ENCODE measurements at places on chromosomes 7 and 10.

- no peak for DNase-seq
Measured at GRCh38 chr7:32259931-32260596, 189.9 kb upstream of the PDE1C start.

DNA sequence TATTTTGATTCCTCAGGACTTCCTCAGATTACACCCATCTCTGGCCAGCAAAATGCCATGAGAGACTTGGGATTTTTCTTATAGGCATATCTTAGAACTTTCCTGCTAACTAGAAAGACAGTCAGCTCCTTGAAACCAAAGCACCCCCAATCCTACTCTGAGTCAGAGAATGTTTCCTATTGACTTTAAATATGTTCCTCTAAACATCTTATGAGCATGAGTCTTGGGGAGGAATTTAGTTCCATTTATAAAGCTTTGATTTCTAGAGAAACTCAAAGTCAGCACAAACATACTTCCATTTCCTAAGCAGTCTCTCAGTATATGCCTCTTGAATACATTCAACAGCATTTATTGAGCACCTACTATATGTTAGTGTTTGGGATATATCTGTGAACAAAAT is 128.5 kb downstream of the INHBA start:
- DNase-seq = no peak

GRCh38 chr7:42219447-42219846 is 17.6 kb downstream of the GLI3 start:
- DNase-seq = no peak

GRCh38 chr7:135538376-135538775 is 19.3 kb upstream of the NUP205 start:
- no peak for DNase-seq

DNA sequence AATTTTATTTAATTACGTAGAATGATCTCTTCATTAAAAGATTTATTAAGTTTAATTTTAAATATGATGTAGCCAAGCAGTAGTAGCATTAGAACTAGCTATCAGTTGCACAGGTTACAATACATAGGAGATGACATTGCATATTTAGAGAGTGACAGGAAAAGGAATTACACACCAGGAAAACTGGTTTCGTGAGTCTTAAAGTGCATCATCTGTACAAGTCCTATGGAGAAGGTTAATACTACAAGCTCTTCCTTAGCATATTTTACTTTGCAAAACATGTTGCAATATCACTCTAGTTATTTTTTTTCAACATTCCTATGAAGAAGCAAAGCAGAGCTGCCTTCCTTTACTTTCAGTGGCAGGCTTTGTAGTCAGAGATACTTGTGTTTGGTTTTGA is 20.2 kb upstream of the SEM1 start:
- no peak for DNase-seq

GRCh38 chr10:103917302-103918052 is 507 bp downstream of the STN1 start:
- DNase-seq = peak; percentile 12

GRCh38 chr7:73904219-73905137 is 43.5 kb downstream of the TMEM270 start:
- no peak for DNase-seq

DNA sequence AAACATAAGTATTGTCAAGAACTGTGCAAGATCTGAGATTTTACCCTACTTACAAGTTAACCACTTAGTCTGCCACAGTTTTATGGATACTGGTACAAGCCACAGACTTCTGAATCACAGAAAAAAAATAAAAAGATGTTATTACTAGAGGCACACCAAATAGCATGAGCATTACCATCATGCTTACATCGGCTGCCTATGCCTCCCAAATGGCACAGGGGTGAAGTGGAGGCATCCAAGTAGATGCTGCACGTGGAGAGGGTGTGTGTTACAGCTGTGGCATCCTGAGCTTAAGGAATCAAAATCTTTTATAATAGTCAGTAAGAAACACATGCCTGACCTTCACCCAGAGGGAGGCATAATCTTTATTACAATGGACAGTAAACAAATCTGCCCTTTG is 207.8 kb downstream of the TFEC start:
- DNase-seq = no peak

- peak; percentile 20 for DNase-seq
Measured at GRCh38 chr10:90424730-90425129, 433.1 kb downstream of the HTR7 start.

DNA sequence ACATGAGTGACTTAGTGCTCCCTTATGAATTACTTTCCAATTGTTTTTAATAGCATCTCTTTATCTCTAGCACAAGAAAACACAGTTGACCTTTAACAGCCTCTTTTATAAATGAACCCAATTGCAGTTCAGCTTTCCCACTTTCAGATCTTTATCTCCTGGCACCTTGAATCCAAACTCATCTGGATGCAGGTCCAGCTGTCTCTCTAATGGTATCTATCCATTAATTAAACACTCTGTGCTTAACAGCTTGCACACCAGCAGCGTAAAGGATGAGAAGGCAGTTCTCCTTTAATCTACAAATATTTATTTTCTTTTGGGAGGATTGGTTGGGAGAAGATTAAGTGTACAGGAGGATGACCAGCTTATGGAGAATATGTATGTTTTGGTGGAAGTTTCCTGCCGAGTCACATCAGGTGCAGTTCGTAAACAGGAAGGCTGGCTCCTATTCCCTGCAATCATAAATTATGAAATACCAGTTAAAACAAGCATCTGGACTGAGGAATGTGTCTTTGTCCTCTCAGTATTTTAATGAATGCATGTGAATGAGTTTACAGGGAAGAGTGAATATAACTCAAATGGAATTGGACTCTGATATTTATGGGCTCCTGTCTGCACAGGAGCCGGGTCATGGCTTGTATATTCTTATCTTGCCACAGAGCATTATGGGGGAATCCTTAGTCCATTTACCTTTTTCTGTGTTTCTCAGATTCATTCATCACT is 232.7 kb downstream of the PHF14 start:
- DNase-seq = no peak

DNA sequence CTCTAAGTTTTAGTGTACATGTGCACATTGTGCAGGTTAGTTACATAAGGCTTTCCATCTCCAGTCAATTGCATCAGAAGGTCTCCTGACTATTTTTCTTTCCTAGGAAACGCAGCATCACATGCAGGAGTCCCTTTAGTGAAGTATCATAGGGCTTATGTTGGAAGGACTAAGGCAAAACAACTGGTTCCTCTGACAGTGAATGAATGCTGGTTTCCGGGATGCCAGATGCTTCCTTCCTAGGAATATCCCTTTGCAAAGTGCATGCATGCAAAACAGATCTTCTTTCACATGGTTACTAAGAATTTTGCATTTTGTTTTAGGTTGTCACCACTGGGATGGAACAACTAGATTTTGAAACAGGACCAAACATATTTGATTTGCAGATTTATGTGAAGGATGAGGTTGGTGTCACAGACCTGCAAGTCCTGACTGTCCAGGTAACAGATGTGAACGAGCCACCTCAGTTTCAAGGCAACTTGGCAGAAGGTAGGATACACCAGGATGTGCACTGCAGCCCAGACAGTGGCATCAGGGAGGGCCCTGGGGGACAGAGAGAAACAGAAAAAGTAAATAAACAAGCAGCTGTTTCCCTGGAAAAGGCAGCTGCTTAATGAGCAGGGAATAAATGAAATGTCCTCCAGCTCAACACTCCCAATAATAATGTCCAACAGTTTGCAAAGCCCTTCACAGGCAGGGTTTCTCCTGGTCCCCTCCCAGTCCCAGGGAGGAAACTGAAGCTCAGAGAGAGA is 17.8 kb downstream of the CDHR3 start:
- DNase-seq = no peak

DNA sequence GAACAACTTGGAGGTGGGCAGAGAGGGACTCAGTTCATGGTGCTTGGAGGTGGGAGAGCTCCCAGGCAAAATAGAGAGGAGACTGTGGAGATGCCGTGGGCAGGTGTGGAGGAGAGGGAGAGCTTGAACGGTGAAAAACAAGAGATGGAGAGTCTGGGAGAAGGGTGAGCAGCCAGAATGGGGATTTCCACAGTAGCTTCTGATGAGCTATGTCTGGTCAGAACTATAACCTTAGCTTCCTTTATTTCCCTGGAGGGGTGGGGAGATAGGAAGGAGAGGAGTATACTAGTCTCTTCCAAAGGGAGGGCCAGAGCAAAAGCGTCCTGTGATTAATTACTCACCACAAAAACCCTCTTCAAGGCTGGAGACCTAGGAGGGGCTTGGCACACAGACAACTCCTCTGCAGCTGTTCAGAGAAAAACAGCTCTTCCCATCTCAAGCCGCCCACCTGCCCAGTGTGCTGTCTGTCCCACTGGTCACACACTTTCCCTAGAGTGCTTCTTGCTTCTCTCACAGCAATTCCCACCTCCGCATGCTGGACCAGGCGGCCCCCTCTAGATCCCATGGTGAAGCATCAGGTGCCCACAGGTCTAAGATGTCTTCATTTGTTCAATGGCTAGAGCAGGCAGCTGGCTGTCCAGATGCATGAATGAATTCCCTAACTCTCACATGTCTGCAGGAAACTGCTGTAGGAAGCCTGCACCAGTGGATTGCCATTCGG is 41.9 kb downstream of the TAS2R41 start:
- no peak for DNase-seq

DNA sequence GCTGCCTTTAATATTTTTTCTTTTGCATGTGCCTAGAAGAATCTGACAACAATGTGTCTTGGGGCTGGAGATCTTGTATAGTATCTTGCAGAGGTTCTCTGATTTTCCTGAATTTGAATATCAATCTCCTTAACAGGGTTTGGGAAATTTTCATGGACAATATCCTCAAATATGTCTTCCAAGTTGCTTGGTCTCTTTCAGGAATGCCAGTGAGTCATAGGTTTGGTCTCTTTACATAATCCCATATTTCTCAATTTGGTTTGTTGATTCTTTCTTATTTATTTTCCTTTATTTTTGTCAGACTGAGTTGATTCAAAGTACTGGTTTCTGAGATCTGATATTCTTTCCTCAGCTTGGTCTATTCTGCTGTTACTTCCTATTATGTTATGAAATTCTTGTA is 208.7 kb upstream of the GLI3 start:
- DNase-seq = no peak

- no peak for DNase-seq
Measured at GRCh38 chr10:126218778-126219649, 169.3 kb downstream of the ADAM12 start.

DNA sequence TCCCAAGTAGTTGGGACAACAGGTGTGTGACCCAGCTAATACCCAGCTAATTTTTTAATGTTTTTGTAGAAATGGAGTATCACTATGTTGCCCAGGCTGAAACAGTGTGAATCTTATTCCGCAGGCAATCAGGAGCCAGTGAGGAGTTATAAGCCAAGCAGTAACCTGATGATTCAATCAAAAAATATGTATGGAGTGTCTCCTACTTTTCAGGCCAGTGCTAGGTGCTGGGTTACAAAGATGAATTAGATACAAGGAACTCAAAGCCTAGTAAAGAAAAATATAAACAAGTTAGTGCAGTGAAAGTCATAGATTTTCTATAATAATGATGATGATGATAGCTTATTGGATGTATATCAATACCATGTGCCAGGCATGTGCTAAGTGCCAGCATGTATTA is 13.2 kb upstream of the IFRD1 start:
- DNase-seq = no peak

DNA sequence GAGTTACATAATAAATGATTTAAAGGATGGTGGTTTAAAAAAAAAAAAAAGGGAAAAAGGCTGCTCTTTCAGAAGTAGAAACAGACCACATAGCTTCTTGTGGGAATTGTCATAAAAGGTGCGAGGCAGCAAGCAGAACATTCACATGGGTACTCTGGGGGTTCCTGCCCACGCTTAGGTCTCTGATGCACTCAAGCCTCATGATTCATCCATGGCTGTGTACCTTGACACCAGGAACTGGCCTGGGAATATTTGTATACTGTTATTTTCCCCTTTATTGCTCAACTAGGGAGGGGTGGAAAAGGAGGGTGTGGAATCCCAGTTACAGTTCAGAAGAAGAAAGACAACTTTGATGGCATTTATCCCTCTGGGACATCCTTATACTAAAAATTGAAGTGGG is 4.0 kb downstream of the PON2 start:
- no peak for DNase-seq

GRCh38 chr7:79868010-79868409 is 266.6 kb upstream of the GNAI1 start:
- DNase-seq = no peak

DNA sequence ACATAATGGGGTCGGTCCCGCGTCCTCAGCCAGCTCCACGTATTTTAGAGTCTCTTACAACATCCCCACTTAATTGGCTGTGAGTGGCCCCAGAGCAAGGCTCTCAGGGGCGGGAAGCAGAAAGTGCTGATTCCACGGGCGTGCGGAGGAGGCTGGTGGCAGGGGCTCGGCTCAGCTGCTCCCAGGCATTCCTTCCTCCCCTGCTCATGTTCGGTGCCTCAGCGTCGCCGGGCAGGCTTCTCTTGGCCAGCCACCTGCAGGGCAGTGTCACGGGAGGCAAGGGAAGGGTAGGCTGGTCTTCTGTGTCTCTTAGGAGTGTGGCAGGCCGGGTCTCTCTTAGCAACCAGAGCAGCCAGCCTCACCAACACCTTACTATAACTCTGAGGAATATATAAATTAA is 33.8 kb downstream of the IL15RA start:
- no peak for DNase-seq

- DNase-seq = no peak
Measured at GRCh38 chr10:96673318-96674099, 46.8 kb downstream of the PIK3AP1 start.

DNA sequence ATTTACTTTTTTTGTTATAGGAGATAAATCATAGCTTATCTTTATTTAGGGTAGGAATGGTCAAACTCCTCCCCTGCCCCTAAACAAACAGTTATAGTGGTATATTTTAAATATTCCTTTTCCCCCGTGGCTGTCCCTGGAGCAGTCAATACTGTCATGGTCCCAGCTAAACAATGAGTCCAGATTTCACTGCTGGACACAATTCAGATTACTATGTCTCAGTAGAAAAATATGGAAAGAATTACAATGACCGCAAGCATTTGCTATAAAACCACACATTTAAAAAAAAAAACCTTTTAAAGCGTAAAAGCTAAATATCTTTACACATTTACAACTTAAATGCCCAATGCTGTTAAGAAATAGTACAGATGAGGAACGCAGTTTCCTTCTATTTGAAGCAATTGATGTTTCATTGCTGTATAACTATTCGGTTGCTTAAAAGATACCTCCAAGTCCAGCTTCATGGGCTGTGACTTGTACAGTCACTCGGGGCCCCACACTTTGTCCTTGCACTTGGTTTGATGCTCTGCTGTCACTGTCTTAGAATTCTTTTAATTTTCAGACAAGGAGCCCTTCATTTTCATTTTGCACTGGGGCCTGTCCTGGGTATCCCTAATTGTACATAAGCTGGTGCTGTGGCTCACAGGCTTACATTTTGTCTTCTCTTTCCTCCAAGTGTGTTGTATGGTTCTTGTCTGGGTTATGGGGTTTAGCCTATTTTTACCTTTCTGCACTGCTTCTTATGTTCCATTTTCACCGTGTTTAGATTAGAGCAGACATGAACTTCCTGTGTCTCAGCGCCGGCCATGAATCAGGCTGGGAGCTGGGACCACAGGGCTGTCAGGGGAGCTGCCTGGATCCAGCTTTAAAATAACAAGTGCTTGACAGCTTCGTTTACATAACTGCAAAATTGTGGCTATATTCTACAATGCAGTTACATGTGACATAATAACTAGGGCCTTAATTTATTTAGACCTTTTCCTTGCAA is 530.2 kb upstream of the FZD8 start:
- peak; percentile 30 for DNase-seq

GRCh38 chr7:27201580-27202017 is 1.7 kb upstream of the HOXA13 start:
- no peak for DNase-seq
